Hepatocyte (in vitro differentiated cells): ENCODE measurements at places on chromosomes 5 and 9. TPM values are rescaled to one million over a fixed set of nuclear protein-coding genes. Genes with fewer than 3 reads are reported as not detected.

GRCh38 chr5:73644385-73644963 is 18.5 kb downstream of the ARHGEF28 start:
- H3K4me1 ChIP-seq, result no peaks in the 10 kb centered on the region
- no peak overlapping the region for H3K27ac ChIP-seq
- no peak for DNase-seq
- peaks cover 4% of the 10 kb centered on the region for H3K27me3 ChIP-seq
- H3K4me3 ChIP-seq, result no peak overlapping the region

DNA sequence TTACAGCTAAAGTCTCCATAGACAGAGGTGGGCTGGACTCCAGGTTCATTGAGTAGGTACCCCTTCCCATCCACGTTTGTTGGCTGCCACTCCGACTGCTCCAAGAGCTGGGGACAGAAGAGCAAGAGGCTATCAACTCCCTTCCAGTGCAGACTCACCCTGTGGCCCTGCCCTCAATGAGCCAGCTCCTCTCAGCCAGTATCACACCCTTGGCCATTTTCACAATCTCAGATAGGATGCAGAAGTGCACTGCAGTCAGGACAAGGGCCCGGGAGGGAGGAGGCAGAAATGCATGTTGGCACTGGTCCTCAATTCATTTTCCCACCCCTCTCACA is 6.2 kb downstream of the IRF1 start:
- no peak overlapping the region for H3K4me3 ChIP-seq
- no peak overlapping the region for H3K27ac ChIP-seq
- H3K27me3 ChIP-seq, result no peaks in the 10 kb centered on the region
- peaks cover 9% of the 10 kb centered on the region for H3K4me1 ChIP-seq
- no peaks in the 10 kb centered on the region for H3K36me3 ChIP-seq

TIMD4 gene
- total RNA-seq, result 0.28 and 1.1 TPM in 2 replicates

VCP gene
- total RNA-seq, result 234 and 250 TPM in 2 replicates

ZFYVE16 gene
- total RNA-seq, result 40.7 and 48.4 TPM in 2 replicates

DNA sequence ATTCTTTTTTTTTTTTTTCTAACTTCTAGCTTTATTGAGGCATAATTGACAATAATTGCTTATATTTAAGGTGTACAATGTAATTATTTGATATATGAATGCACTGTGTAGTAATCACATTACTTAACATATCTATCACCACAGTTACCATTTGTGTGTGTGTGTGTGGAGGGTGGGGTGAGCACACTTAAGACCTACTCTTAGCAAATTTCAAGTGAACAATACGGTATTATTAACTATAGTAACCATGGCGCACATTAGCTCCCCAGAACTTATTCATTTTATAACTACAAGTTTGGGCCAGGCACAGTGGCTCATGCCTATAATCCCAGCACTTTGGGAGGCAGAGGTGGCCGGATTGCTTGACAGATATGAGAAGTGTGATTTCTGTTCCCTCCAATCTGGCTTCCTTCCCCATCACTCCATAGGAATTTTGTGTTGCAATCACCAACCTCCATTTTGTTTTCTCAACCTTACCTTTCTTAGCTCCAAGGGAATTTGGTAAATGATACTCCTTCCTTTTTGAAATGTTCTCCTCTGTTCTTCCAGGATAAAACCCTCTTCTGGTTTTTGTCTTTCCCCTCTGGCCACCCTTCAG is 14.9 kb downstream of the TXN start:
- no peak overlapping the region for H3K27ac ChIP-seq
- DNase-seq, result no peak
- no peaks in the 10 kb centered on the region for H3K4me1 ChIP-seq
- peaks cover 5% of the 10 kb centered on the region for H3K36me3 ChIP-seq
- H3K4me3 ChIP-seq, result no peak overlapping the region
- no peaks in the 10 kb centered on the region for H3K27me3 ChIP-seq

GRCh38 chr9:123318202-123318601 is 37.8 kb upstream of the CRB2 start:
- no peak overlapping the region for H3K4me3 ChIP-seq
- H3K27me3 ChIP-seq, result no peaks in the 10 kb centered on the region
- H3K36me3 ChIP-seq, result no peaks in the 10 kb centered on the region
- no peak for DNase-seq
- H3K27ac ChIP-seq, result peak overlapping the region; percentile 70

- H3K27me3 ChIP-seq, result no peaks in the 10 kb centered on the region
- DNase-seq, result no peak
- no peak overlapping the region for H3K4me3 ChIP-seq
- H3K4me1 ChIP-seq, result no peaks in the 10 kb centered on the region
Measured at GRCh38 chr5:36374266-36374862, 72.7 kb upstream of the RANBP3L start.

PCDHGA2 gene
- 0.08 TPM in 1 of 2 replicates, not detected in the other for total RNA-seq

SPATA31A3 gene
- total RNA-seq, result not detected in 2 replicates

DNA sequence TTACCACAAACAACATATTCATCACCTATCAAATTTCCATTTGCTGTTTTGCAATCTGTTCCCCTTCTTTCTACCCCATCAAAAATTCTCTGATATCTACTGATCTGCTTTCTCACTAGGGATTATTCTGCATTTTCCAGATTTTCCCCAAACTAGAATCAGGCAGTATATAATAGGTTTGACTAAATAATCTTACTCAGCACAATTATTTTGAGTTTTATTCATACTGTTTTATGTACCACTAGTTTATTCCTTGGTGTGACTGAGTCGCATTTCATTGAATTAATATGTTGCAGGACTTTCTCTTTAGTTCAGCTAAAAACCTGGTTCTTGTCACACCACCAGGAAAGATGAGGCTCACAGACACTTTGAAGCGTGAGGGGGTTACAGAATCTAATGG is 131.4 kb downstream of the CYLC2 start:
- H3K4me1 ChIP-seq, result no peaks in the 10 kb centered on the region
- H3K4me3 ChIP-seq, result no peak overlapping the region
- H3K27me3 ChIP-seq, result no peaks in the 10 kb centered on the region
- H3K36me3 ChIP-seq, result no peaks in the 10 kb centered on the region
- no peak for DNase-seq
- no peak overlapping the region for H3K27ac ChIP-seq

MLANA gene
- not detected in 2 replicates for total RNA-seq

DNA sequence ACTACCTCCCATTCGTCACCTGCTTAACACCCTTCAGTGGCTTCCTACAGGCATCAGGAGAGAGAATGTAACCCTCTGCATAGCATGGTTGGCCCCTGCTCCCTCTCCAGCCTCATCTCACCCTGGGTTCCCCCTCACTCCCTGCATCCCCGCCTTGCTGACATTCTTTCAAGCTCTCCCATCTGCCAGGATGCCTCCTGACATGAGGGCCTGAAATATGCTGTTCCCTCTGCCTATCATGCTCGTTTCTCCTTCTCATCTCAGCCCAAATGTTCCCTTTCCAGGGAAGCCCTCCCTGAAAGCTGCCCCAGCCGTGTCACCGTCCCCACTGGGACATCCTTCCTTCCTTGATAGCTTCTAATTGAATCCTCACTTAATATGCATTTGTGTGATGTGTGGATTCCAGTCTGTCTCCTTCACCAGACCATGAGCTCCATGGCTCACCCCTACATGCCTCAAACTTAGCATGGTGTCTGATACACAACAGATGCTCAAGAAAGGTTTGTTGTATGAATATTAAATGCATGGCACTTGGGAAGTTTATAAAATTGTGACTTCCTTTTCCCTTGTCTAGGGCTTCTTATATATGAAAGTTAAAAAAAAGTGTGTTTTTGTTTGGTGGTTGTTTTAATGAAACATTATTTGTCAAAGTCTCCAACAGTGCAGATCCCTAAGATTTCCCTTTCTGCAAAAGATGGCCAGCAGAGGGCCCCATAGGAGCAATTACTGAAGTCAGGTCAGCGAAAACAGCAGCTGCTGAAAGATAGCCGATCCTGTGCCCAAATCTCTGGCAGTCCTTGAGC is 7.3 kb upstream of the C5orf58 start:
- H3K27me3 ChIP-seq, result peaks cover 7% of the 10 kb centered on the region
- H3K27ac ChIP-seq, result no peak overlapping the region
- H3K4me1 ChIP-seq, result peaks cover 3% of the 10 kb centered on the region
- H3K36me3 ChIP-seq, result no peaks in the 10 kb centered on the region
- peak; percentile 83 for DNase-seq

DNA sequence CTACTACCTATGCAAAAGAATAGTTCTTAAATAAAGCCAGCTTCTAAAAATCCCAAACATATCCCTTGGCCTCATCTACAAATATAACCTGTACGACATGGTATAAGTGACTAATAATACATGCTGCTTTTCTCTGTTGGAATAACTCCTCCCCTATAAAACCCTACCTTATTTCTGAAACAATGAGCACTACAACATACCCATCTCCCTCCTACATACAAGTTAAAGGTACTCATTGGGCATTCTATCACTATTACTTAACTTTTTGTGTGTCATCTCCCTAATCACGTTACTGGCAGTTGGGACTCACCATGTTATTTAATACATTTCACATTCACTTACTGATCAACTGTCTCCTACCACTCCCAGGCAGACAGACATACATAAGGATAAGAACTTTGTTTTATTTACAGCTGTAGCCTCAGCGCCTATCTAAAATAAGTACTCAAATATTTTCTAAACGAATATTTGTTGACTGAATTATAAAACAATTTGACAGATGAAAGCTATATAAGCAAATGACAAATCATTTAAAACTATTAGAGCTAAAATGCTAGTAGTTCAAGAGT is 4.1 kb downstream of the CLK4 start:
- H3K36me3 ChIP-seq, result peaks cover 4% of the 10 kb centered on the region
- no peak overlapping the region for H3K4me3 ChIP-seq
- no peak overlapping the region for H3K27ac ChIP-seq
- no peaks in the 10 kb centered on the region for H3K27me3 ChIP-seq

GRCh38 chr5:65734921-65735320 is 12.9 kb downstream of the NLN start:
- H3K4me1 ChIP-seq, result no peaks in the 10 kb centered on the region
- no peak for DNase-seq
- H3K27ac ChIP-seq, result no peak overlapping the region
- no peak overlapping the region for H3K4me3 ChIP-seq

GRCh38 chr5:56330167-56330566 is 97.0 kb upstream of the ANKRD55 start:
- H3K36me3 ChIP-seq, result no peaks in the 10 kb centered on the region
- H3K4me3 ChIP-seq, result no peak overlapping the region
- H3K27ac ChIP-seq, result peak overlapping the region; percentile 23
- H3K4me1 ChIP-seq, result peaks cover 31% of the 10 kb centered on the region
- no peak for DNase-seq
- no peaks in the 10 kb centered on the region for H3K27me3 ChIP-seq

FOXE1 gene
- total RNA-seq, result 0.67 and 0.88 TPM in 2 replicates

SLC22A4 gene
- total RNA-seq, result 1.4 and 2.5 TPM in 2 replicates

TRPM3 gene
- 0.60 and 1.6 TPM in 2 replicates for total RNA-seq

- H3K27ac ChIP-seq, result no peak overlapping the region
- no peaks in the 10 kb centered on the region for H3K4me1 ChIP-seq
- H3K36me3 ChIP-seq, result no peaks in the 10 kb centered on the region
- no peaks in the 10 kb centered on the region for H3K27me3 ChIP-seq
- DNase-seq, result no peak
Measured at GRCh38 chr5:158705901-158706300, 393.8 kb downstream of the EBF1 start.

PGM5 gene
- total RNA-seq, result 35.2 and 38.8 TPM in 2 replicates

DNA sequence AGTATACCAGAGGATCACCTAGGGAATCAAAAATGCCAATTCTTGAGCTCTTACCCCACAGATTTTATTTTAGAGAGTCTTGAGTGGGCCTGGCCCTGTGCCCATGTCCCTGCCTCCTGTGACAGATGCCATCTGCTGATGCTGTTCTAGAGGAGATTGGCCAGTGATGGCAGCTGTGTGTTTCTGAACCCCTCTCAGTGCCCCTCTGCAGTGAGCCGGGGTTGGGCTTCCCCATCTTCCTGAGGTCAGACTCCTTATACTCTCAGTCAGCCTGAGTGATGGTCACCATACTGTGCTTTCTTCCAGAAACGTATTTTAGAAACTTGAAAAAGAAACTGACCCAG is 6.1 kb downstream of the PTCD2 start:
- no peaks in the 10 kb centered on the region for H3K36me3 ChIP-seq
- H3K27ac ChIP-seq, result peak overlapping the region; percentile 17

TSSK1B gene
- total RNA-seq, result 0.60 TPM in 1 of 2 replicates, not detected in the other

TMEFF1 gene
- 8.7 and 13.7 TPM in 2 replicates for total RNA-seq

- H3K4me3 ChIP-seq, result no peak overlapping the region
- no peaks in the 10 kb centered on the region for H3K4me1 ChIP-seq
- no peaks in the 10 kb centered on the region for H3K27me3 ChIP-seq
- no peak for DNase-seq
- no peaks in the 10 kb centered on the region for H3K36me3 ChIP-seq
Measured at GRCh38 chr9:135039916-135040645, 47.4 kb upstream of the OLFM1 start.

DNA sequence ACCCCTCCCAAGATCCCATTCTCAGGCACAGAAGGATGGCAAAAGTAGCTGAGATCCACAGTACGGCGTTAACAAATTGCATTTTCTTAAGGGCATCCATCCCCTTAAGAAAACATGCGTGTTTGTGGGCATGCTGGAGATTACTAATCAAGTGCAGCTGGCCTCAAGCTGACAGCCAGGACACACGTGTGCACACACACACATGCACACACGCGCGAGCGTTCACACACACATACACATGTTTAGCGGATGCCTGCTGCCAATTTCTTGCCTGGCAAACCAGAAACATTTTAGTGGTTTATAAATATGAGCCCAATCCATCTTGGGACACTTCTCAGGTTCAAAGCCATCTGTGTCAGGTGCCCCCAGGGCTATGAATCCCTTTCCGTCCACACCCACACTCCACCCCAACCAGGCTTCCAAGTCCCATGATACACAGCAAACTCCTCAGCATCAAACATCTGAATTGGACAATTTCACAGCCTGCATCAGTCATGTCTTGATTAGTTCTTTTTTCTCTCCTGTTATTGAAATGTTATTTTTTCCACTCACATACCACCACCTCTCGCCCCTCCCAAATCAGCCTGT is 23.5 kb upstream of the SMIM23 start:
- no peak for DNase-seq
- no peak overlapping the region for H3K27ac ChIP-seq
- no peaks in the 10 kb centered on the region for H3K36me3 ChIP-seq

GRCh38 chr9:93884808-93885207 is 70.3 kb downstream of the BARX1 start:
- no peak for DNase-seq
- H3K27me3 ChIP-seq, result no peaks in the 10 kb centered on the region
- H3K4me1 ChIP-seq, result no peaks in the 10 kb centered on the region
- no peak overlapping the region for H3K27ac ChIP-seq
- H3K36me3 ChIP-seq, result no peaks in the 10 kb centered on the region
- no peak overlapping the region for H3K4me3 ChIP-seq

PCDHGA6 gene
- total RNA-seq, result 0.12 TPM in 1 of 2 replicates, not detected in the other
